ENCODE measurements at places on chromosomes 7 and 10.

- no peak for DNase-seq
Measured at GRCh38 chr10:114618722-114619121, 39.4 kb downstream of the ABLIM1 start.

DNA sequence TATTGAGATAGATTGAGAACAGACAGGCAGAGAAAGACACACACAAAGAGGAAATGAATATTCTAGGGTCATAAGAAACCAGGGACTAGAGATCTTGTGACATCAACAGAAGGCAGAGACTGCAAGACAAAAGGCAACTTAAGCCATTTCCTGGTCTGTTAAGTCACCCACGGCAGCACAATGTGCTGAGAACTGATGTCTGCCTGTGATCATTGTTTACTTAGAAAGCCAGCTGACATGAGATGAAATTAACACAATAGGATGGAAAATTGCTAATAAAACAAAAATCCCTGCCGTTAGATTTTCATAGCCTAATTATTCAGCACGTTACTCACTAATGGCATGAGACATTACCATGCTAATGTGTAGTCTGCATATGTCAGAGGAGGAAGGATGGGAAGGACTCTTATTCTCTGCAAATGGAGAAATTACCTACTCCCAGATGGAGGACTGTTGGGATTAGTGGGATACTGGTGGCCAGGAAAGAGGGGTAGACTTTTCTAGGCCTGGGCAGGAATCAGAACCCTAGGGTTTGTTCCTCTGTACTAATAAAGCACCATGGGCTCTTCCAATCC lies 191.3 kb upstream of the PODXL start:
- DNase-seq: no peak

GRCh38 chr7:91630581-91631380 lies 249.7 kb downstream of the MTERF1 start:
- DNase-seq: no peak

GRCh38 chr7:3068530-3068929 lies 24.9 kb upstream of the CARD11 start:
- no peak for DNase-seq

DNA sequence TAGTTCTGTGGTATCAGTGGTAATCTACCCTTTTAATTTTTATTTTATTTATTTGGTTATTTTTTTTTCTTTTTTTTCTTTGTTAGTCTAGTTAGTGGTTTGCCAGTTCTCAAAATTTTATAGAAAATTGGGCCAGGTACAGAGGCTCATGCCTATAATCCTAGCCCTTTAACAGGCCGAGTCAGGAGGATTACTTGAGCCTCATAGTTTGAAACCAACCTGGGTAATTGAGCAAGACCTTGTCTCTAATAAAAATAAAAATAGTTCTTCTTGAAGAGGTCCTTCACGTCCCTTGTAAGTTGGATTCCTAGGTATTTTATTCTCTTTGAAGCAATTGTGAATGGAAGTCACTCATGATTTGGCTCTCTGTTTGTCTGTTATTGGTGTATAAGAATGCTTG lies 51.5 kb downstream of the PPP1R3A start:
- DNase-seq: no peak

- no peak for DNase-seq
Measured at GRCh38 chr10:130857631-130858295, 453.8 kb downstream of the TCERG1L start.

All from NCI-H446 treated with DMSO at 0.1 percent for 48 hours (cell line).